CD4-positive, alpha-beta T cell treated with Interferon gamma for 1 hour (primary cell): ENCODE measurements at places on chromosomes 5 and 9.
A peak's percentile ranks its signal among the peaks of the same experiment; 100 is the strongest.

GRCh38 chr5:4099386-4099785 lies 503.8 kb downstream of the IRX1 start:
- DNase-seq, result no peak

- DNase-seq, result no peak
These were observed 48.2 kb upstream of the NFIB start for GRCh38 chr9:14362175-14362574.

DNA sequence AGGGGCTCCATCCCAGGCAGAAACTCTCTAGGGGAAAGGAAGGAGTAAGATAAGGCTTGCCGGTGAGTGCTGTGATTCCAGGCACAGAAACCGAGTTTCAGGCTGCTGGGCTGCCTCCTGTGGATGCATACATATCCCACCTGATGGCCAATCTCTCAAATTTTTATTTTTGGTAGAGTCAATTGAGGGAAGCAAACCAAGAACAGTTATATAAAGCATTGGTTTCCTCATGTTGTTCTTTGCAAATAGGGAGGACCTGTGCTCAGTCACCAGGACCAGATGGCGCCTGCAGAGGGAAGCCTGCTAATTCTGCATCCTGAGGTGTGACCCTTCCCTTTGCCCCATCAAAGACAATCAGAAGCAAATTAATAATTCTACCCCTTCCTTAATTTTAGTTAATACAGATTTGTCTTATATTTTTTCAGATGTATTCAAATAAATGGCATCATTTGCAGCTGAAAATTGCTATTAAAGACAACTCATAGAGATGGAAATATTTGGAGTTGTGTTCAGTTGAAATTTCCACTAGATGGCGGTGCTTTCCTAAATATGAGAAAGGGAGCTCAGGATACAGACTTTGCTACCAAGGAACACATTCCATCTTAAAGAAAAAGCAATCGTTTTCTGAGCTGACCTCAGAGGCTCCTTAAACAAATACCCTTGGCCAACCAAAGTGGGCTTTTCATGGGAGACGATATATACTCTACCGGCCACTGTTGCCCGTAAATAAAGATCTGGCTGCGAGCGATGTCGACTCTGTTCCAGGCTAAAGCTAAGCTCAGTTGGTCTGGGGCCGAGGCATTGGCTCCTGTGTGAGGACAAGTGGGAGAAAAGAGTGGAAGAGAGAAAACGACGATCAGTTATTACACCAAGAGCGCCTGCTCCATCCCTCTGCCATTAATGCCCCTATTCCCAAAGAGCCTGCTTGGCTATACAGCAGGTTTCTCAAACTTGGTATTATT lies 225.7 kb upstream of the KLF9 start:
- no peak for DNase-seq

DNA sequence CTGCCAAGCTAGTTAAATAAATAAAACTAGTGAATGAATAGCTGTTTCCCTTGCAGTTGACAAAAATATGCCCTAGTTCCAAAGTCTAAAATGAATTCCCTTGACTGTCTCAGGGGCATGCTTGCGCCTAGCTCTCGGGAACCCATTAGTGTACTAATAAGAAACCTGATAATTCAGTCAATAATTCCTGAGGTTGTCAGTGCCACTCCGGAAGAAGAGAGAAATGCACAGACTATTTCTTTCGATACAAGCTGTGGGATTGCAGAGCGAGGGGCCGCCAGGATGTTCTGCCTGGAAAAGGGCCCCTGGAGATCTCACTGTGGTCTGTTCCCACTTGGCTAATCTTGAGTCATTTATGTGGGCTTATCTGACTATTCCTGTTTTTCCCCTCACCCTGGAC lies 56.4 kb upstream of the LARP1 start:
- DNase-seq, result no peak

DNA sequence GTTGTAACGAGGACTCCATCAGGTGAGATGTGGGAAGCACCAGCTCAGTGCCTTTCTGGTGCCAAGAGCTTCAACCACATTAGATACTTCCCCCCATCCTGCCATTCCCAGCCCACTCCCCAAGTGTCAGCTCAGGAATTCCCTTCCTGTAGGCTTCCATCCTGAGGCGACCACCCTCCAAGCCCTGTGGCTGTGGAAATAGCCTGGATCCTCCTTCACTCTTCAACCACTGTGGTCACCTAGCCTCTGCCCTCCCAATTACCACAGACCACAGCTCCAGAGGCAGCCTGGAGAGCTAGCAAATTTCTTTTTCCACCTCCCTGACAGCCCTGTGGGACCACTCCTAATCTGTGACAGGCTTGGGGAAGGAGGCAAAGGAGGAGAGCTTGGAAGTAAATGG lies 219.8 kb upstream of the MAP3K1 start:
- DNase-seq, result no peak

GRCh38 chr5:124740991-124741583 lies 5.4 kb downstream of the ZNF608 start:
- no peak for DNase-seq

- no peak for DNase-seq
These were observed 216.9 kb downstream of the GABBR2 start for GRCh38 chr9:98491828-98492227.

DNA sequence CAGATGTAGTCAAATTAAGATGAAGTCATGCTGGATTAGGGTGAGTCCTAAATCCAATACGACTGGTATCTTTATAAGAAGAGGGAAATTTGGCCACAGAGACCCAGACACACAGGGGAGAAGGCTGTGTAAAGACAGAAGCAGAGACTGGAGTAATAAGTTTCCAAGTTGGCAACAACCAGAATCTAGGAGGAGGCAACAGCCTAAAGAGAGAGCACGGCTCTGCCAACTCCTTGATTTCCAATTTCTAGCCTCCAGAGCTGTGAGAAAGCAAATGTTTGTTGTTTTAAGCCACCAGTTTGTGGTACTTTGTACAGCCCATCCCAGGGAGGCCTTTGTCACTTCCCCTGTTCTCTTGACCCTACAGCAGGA lies 74.4 kb downstream of the ATG10 start:
- DNase-seq, result no peak

GRCh38 chr5:75337366-75338021 lies 474 bp downstream of the HMGCR start:
- peak; percentile 12 for DNase-seq

- no peak for DNase-seq
These were observed 6.6 kb downstream of the RGS14 start for GRCh38 chr5:177364159-177364962.

DNA sequence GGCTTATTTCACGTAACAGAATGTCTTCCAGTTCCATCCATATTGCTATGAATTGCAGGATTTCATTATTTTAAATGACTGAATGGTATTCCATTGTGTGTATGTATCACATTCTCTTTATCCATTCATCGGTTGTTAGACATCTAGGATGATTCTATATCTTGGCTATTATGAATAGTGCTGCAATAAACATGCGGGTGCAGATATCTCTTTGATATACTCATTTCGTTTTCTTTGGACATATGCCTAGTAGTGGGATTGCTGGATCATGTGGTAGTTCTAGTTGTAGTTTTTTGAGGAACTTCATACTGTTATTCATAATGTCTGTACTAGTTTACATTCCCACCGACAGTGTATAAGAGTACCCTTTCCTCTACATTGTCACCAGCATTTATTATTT lies 460.5 kb downstream of the MAN2A1 start:
- no peak for DNase-seq

GRCh38 chr9:105656131-105656921 lies 5.9 kb upstream of the TAL2 start:
- no peak for DNase-seq

GRCh38 chr9:16003785-16004184 lies 450.9 kb downstream of the CCDC171 start:
- no peak for DNase-seq

DNA sequence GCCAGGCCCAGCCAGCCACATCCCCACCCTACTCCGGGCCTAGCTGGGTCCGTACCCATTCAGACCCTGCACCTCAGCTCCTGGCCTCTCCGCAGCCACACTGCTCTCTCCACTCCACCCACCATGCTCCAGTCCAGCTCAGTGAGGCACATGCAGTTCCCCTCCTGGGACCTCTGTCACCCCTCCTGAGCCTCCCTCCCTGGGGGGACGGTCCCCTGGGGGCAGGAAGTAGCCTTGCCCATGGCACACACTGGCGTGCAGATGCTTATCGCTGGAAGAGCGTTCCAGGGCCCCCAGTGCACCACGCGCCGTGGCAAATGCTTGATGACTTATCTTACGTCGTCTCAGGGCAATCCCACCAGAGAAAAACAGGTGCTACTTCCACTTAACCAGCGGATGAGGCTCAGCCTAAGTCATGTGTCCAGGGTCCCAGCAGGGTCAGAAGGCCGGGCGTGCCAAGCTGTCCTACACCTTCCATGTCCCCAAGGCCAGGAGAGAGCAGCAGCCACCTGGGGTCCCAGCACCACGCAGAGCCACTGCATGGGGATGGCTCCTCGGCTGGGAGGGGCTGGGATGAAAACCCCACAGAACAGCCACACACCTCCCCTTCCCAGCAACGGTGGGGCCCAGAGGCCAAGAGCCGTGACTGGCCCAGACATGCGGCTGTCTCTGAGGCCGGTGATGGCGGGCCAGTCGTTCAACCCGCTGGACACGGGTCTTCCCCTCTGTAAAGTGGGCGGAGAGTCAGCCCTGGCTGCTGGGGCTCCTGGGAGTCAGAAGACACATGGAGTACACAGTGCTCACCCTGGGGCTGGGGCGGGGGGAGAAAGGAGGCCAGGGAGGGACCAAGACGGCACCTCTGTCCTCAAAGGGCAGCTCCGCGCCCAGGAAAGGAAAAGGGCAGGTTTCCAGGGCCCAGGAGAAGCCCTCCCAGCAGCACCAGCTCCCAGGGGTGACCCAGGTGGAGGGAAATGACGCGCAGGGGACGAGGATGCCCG lies 2.6 kb upstream of the CCDC187 start:
- no peak for DNase-seq

GRCh38 chr5:120396186-120396585 lies 67.9 kb upstream of the PRR16 start:
- no peak for DNase-seq

DNA sequence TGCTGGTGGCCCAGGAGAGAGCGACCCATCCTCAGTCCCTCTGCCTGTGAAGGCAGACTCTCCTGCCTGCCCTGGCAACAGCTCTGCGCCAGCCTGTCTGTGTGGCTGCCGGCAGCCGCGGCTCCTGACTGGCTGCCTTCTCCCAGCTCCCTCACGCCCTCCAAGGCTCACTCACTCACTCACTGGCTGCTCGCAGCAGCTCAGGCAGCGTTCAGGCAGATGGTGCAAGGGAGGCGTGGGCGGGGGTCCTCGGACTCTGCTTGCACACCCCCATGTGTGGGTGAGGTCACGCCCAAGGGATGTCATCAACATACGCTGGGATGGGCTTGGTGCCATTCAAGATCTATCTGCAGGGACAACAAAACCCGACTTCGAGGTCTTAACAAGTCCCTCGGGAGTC lies 66.7 kb downstream of the DAB2IP start:
- DNase-seq, result no peak

DNA sequence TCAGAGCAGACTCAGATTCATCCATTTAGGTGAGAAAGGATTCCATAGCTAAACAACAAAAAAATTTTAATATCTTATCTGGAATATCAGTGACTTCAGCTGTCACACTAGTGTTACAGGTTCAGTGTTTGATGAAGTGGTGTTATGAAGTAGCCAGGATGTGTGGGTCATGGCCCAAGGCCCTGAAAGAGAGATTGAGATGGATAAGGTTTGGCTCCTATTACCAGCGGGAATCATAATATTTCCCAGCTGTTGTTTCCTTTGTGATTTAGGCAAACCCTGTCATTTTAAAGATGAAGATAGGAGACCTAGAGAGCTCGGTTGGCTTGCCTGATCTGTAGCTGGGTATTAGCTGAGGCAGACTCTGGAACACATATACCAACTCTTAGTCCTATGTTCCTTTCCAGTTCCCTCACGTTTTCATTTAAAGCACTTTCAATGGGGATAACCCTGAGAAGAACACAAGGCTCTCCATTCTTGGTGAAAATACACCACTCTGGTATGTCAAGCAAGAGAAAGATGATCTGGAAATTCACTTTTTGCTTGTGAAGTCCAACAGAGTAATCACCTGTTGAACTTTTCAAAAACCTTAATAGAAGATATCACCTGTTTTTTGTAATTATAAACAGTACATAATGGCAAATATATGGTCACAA lies 54.8 kb downstream of the SV2C start:
- no peak for DNase-seq
